ENCODE measurements at places on chromosomes 6 and 20.

DNA sequence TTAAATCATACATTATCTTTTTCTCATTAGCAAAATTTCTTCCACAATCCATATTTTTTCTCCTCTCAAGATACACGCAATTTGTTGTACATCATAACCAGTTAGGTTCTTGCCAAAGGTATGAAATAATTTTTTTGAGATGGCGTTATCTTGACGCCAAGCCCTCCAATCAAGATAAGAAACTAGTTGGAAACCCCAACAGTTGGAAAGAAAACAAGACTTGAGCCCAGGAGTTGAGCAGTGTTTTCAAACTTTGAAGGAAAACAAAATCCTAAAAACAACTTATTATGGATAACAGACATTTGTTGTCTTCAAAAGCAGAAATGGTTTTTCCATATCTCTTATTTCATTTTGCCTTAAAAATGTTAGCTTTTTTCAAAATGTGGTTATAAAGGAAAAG lies 184.8 kb downstream of the SLC24A3 start:
- no peak for DNase-seq

GRCh38 chr20:38258545-38259215 lies 1.9 kb downstream of the KIAA1755 start:
- DNase-seq = no peak

GRCh38 chr20:20407891-20408805 lies 40.2 kb downstream of the INSM1 start:
- no peak for DNase-seq

GRCh38 chr6:41021832-41022231 lies 17.2 kb downstream of the UNC5CL start:
- no peak for DNase-seq

GRCh38 chr6:158538741-158539140 lies 21.1 kb upstream of the TMEM181 start:
- DNase-seq = no peak

GRCh38 chr6:90446164-90446563 lies 140.7 kb downstream of the MAP3K7 start:
- no peak for DNase-seq

DNA sequence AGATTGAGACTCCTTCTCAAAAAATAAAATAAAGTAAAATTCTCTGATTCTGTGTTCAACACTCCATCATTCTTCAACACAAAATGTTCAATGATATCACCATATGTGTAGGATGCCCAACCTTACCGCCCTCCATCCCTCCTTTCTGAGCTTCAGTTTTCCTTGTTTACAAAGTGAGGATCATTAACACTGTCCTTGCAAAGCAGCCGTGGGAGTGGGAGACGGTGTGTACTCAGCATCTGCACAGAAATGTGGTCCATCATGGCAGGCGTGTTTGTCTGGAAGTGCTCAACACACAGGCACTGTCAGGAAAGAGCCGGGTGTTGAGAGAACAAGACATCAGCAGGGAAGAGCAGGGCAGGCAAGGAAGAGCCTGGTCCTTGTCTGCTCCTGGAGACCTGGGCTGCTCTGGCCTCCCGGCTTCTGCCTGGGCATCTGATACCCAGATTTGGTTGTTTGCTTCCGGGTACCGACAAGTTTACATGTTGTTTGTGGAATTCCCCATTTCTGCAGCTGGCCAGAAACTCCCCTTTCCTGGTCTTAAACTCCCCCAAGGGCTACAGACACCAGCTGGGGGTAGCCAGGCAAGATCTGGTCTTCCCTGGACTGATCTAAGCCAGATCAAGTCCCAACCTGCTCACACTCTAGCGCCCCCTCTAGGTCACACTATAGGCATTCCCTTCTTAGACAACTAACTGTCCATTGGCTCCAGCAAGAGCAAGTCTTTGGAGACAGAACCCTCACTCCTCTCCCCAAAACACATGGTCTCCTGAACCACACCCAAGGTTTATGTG lies 26.7 kb upstream of the TTPAL start:
- DNase-seq = no peak

- DNase-seq = no peak
These were observed 49.0 kb downstream of the SLC22A23 start for GRCh38 chr6:3407840-3408239.

GRCh38 chr6:19587238-19587942 lies 249.8 kb upstream of the ID4 start:
- no peak for DNase-seq

GRCh38 chr20:2005831-2006426 lies 12.1 kb upstream of the PDYN start:
- no peak for DNase-seq

DNA sequence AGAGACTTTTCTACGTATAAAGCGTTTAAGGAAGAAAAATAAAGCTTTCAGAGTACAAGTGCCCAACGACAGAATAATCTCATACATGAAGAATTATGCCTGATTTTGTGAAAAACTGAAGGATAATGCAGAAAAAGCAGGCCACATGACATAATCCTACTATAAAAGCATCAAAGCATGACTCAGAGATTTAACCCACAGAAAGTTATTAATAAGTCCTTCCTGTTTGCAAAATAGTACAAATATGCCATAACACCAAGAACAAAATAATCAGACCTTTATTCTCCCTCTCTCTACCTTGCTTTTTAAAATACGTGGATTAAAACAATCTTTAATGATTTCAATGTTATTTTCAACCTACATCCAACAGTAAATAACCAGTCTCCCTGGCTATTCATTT lies 118.6 kb upstream of the BCLAF1 start:
- no peak for DNase-seq

- DNase-seq = no peak
These were observed 100.4 kb upstream of the NAA20 start for GRCh38 chr20:19916531-19917485.

GRCh38 chr6:170497841-170498301 lies 55.2 kb downstream of the PSMB1 start:
- no peak for DNase-seq

GRCh38 chr6:35298625-35299140 lies 1.1 kb downstream of the DEF6 start:
- DNase-seq = no peak

DNA sequence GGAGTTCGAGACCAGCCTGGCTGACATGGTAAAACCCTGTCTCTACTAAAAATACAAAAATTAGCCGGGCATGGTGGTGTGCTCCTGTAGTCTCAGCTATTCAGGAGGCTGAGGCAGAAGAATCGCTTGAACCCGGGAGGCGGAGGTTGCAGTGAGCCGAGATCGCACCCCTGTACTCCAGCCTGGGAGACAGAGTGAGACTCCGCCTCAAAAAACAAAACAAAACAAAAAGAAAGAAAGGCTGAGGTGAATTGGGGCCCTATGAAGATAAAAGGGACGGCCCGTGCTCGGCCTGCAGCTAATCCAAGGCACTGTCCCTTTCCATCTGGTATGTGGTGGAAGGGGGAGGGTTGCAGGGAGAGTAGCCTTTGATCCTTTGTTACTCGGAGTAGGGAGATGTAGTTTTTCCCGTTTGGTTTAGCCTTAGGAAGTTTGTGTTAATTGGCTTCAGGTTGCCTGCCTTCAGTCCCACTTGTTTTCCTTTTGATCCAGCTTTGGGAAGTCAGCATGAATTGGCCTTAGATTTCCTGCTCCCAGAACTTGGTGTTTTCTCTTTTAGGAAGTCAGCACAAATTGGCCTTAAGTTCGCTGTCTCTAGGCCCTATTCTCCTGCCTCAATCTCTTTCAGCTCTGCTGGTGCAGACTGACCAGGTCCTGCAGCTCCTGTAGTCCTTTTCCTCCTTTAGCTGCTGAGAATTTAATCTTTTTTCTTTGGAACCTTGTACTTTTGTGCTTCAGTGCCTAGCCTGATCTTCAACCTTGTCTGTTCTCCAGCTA lies 36.1 kb upstream of the PAQR8 start:
- DNase-seq = no peak

GRCh38 chr6:167906899-167907298 lies 80.2 kb downstream of the AFDN start:
- no peak for DNase-seq

GRCh38 chr6:5107341-5107740 lies 22.2 kb downstream of the PPP1R3G start:
- DNase-seq = no peak

DNA sequence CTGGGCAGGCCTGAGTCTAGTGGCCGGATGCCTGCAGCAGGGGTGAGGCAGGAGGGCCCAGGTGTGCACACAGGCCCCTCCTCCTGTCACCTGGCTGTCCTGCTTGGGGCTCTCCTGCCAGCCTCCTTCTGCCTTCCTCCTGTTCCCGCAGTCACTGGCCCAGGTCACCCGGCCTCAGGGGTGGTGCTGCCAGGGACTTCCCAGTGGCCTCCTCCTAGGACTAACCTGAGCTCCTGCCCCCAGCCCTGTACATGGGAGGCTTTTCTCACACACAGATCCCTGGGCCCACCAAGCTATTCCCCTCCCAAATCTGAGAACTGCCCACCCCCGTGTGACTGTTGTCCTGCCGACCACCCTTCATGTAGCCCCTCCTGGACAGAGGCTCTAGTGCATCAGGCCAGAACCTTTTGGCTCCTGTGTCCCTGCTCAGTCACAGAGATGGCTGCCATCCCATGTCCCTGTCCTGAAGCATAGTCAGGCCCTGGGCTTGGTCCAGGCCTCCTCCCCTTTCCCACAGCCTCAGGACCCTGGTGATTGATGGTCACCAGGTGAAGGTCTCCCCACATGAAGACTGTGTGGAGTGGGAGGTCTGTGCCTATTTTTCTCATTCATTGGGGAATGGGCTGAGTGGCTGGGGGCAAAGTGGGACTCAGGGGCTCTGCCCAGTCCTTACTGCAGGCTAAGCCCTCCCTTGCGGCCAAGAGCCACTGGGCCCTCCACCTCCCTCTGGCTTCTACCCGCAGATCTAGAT lies 1.1 kb upstream of the ULBP1 start:
- DNase-seq = no peak

- DNase-seq = no peak
These were observed 487.3 kb upstream of the CDH4 start for GRCh38 chr20:60764771-60765170.

- no peak for DNase-seq
These were observed 32.9 kb downstream of the MAP3K4 start for GRCh38 chr6:161024364-161024920.

GRCh38 chr6:34237316-34237721 lies 646 bp downstream of the HMGA1 start:
- no peak for DNase-seq

DNA sequence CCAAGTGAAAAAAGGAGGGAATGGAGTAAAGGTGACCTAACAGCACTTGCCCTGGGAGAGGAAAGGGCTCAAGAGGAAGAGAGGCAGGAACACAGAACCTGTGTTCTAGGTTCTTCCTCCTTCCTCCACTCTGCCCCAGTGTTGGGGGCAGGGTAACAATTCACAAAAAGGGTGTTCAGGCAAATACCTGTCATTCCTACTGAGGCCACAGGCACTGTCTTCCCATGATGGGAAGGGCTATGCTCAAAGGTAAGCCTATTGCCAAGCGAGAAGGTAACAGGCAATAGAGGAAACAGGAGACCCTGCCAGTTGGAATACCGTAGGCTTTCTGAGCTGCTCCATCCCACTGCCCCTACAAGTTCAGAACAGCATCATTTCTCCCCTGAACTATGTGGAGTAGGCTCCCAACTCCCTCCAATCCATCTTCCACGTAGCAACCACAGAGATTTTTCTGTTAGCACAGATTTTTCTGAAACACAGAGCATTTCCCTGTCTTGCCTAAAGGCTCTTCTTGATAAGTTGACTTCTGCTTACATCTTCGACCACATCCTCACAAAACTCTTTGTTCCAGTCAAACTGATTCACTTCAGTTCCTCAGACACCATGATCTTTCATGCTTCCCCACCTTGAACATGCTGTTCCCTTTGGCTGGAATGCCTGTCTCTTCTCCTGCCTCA lies 2.7 kb downstream of the AGPAT1 start:
- DNase-seq = no peak

- no peak for DNase-seq
These were observed 27.5 kb upstream of the NHSL1 start for GRCh38 chr6:138526822-138527235.

DNA sequence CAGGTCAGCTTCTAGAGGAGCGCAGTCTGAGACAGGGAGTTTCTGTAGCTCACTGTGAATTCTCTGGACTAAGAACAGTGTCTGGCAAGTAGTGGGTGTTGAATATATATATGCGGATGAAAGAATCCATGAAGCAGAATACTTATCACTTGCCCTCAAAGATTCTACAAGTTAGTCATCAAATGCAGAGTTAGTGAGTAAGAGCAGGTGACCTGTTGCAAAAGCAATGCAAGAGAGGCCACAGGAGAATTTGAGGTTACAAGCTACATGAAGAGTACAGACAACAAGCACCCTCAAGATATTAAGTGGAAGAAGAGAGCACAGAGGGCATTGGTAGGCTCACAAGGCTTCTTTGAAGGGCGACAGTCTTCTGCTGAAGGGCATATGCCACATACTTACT lies 103.4 kb upstream of the BTBD3 start:
- no peak for DNase-seq

GRCh38 chr6:140623498-140623897 lies 1249.0 kb upstream of the CITED2 start:
- DNase-seq = no peak

- DNase-seq = no peak
These were observed 67.5 kb downstream of the DNAH8 start for GRCh38 chr6:38782616-38783015.

DNA sequence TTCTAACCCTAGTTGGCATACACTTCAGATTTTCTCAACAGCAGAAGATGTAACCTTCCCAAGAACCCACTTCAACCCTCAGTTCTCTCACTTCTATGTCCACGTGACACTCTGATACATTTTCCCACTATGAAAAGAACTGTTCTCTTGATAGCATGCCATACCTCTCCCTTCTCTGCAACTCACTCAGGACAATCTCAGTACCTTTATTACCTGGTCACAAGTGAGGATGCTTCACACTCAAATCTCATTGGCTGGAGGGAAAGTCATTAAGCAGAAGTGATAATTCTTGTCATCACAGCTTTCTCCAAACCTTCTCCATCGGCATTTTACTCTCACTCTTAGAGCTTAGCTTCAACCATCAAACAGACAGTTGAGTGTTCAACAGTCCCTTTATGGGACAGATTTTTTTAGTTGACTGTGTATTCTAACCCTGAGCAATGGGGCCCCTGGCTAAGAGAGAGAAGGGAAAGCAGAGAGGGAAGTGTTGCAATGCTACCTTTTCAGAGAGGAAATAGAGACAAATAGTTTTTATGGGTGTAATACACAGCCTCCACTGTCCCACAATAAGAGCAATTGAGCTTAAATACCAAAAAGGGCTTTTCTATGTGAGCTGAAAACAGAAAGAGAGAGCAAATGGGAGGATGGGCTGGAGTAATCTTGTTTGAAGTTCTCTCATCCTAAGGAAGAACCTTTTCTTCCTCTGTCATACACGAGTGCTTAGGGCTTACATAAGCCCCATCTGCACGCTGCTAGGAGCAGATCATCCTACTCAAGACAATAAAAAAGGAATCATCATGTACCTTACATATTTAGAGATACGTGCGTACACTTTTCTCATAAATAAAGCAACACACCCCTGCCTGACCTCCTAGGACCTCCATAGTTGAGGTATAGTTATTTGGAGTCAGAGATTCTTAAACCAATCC lies 16.0 kb downstream of the HLA-DPA1 start:
- no peak for DNase-seq

DNA sequence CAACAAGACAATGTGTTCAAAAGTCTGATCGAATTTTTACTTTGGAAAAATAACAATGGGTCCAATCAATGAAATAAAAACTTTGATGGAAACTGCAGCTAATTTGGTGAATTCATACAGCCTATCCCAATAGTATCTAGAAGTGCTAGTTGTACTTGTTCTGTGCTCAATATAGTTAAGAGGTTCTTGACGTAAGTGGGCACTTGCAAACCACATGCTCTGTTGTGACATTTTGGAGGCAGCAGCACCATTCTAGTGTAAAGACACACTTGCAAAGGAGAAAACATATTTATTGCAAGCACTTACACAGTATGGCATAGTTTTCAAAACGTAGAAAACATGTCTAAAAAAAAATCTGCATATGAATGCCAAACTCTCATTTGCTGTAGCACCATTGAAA lies 6.7 kb upstream of the KLHL31 start:
- no peak for DNase-seq

GRCh38 chr20:13526551-13526950 lies 112.2 kb downstream of the TASP1 start:
- DNase-seq = no peak

Measured in activated naive CD4-positive, alpha-beta T cell treated with anti-CD3 and anti-CD28 coated beads, Interleukin-2, amount 50 U/mL, for 72 hours (primary cell).